Effector memory CD4-positive, alpha-beta T cell (primary cell): ENCODE measurements at places on chromosomes 11 and 22.

DNA sequence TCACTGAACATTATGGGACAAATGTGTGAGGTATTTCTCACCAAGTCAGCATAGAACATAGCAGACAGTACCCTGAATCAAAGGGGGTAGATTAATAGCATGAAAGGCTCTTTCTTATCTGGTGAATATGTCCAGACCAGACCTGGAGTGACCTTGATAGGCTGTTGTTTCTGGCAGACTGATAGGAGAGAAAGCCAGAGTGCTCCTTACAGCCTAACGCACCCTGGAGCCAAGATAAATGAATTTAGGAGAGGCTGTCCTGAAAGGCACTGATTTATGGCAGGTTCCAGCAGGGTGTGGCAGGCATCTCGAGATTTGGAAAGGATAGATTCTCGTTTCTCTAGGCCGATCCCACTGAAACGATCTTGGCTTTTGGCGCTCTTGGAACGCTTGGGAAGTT lies 204.6 kb downstream of the DBX1 start:
- no peak for DNase-seq

- DNase-seq, result no peak
Observed at GRCh38 chr11:71145988-71146824, 106.2 kb downstream of the SHANK2 start.

- no peak for DNase-seq
Observed at GRCh38 chr11:101741479-101742175, 157.8 kb upstream of the TRPC6 start.

- DNase-seq, result no peak
Observed at GRCh38 chr11:44839458-44840084, 111.1 kb downstream of the TP53I11 start.

DNA sequence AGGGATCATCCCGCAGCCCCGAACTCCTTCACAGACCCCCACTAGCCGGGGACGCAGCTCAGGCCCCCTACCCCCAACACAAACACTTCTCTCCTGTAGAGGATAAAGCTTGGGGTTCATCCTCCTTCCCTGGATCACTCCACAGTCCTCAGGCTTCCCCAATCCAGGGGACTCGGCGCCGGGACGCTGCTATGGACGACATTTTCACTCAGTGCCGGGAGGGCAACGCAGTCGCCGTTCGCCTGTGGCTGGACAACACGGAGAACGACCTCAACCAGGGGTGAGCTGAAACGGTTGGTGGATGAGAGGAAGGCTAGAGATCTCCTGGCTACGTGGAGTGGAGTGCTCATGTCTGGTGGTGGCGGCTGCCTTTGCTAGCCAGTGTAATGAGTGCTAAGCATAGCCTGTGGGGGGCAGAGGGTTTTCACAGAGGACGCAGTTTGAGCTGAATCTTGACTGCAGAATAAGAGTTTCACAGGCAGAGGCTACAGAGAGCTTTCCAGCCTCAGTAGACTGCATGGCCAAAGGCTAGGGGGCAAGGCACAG lies 580 bp downstream of the ILK start:
- peak; percentile 26 for DNase-seq

DNA sequence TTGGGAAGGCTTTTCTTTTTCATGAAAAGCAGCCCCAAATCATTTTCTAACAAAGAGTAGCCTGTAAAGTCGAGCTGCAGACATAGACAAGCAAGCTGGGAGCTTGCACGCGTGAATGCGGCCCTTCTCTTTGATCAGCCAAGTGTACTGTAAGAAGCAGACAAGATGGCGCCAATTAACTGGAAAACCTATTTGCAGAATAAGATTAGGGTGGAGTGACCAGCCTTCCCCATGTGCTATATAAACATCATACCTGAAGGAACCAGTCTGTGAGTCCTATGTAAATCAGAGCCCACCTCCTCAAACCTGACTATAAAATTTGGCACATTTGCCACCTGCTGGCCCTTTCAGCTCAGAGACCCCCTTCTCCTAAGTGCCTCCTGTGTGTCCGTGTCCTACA lies 982.7 kb downstream of the OPCML start:
- DNase-seq, result no peak

GRCh38 chr11:86261328-86261727 lies 16.8 kb downstream of the EED start:
- DNase-seq, result no peak

- no peak for DNase-seq
Observed at GRCh38 chr11:119855066-119855465, 126.1 kb upstream of the NECTIN1 start.

DNA sequence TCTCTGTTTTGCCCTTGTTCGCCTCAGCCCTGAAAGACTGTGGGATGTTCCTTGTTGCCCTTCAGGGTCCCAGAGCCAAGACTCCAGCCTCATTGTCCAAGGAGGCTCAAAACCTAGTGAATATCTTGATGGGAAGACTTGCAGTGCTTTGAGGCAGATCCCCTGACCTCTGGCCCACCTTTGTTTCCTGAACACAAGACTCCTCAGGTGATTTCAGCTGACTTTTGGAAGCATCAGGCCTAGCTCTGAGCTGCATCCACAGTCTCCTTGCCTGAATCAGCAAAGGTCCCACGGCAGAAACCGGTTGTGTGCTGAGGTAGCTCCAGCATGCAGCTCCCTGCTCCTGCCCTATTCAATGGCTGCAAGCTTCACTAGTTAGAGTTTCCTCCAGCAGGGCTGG lies 159.3 kb upstream of the B3GAT1 start:
- no peak for DNase-seq

DNA sequence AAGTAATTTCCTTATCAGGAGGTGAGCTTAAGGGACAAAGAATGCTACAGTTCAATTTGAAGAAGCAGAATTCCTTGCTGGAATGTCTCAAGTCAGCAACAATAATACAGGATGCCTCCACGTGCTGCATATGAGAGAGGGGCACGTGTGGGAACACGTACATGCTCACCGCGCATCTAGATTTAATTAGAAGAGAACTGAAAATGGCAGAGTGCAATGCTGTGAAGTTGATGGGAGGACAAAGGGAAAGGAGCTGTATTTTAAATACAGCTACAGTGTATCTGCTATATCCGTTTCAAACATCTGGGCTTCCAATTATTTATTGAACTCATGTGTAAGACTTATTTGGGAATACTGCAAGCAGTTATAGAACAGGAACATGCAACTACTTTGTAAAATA lies 328.7 kb downstream of the SOX6 start:
- no peak for DNase-seq

DNA sequence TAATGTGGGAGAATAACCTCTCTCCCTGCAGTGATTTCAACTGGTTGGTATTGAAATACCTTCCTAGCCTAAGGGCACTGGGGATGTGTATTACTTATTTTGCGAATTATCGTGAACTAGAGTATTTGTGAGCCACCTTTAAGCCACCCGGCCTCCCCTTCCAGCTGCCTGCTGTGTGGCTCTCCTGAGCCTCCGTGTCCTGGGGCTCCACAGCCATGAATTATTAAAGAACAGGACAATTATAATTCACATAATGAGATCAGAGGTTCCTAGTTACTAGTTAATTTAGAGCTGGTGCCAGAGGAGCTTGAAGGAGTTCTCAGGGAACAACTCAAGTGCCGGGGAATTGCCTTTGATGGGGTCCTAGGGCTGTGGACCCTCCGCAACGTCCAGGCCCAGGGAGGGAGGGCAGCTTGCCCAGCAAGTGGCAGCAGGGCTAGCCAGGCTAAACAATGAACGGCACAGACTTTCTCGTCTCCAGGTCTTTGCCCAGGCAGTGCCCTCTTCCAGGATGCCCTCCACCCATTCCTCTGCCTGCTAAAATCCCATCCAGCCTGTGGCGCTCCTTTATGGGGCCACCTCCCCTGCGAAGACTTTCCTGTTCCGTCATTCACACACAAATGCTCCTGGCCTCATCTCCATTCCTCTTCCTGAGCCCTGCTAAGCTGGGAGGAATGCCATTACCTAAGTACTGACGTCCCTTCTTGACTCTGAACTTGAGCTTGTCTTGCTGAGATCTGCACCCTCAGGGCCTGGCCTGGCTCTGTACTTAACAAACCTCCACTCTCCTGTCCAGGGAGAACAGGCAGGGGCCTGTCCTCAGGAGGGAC lies 91.5 kb downstream of the RTL6 start:
- no peak for DNase-seq

- no peak for DNase-seq
Observed at GRCh38 chr11:67349036-67349435, 4.3 kb downstream of the POLD4 start.

DNA sequence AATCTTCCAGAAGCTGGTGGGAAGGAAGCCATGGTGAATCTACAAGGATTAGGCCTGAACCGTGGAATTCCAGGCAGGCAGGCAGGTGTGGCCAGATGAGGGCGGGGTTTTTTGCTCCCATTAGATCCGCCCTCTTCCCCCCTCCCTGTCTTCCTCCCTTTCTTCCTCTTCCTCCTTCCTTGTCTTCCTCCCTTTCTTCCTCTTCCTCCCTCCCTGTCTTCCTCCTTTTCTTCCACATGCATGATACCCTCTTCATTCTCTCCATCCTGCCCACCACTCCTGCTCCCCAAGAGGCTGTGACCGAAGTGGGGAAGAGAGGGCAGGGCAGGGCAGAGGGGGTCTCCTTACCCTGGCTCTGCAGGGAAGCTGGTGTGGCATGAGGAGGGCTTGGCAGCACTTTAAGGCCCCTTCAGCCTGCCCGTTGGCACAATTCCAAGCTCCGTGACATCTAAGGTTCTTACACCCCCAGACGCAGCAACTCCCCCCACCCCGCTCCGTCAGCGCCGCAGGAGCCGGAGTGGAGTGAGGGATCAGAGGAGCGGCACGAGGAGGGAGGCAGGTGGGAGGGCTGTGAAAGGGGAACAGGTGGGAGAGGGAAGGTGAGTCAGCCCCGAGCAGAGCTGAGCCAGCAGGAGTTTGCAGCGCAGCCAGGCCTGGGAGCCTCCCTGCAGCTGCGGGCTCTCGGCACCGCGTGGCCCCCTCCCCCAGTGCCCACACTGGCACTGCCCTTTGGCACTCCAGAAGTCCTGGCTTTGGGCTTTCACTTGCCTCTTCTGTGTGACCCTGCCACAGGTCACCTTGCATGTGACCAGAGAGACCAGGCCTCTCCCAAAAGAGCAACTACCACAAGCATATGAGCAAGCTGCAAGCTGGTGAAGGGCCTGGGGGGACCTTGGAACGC lies 32.1 kb downstream of the KCNJ4 start:
- DNase-seq, result no peak

- DNase-seq, result peak; percentile 40
Observed at GRCh38 chr11:65506290-65506771, 7.5 kb downstream of the MALAT1 start.

DNA sequence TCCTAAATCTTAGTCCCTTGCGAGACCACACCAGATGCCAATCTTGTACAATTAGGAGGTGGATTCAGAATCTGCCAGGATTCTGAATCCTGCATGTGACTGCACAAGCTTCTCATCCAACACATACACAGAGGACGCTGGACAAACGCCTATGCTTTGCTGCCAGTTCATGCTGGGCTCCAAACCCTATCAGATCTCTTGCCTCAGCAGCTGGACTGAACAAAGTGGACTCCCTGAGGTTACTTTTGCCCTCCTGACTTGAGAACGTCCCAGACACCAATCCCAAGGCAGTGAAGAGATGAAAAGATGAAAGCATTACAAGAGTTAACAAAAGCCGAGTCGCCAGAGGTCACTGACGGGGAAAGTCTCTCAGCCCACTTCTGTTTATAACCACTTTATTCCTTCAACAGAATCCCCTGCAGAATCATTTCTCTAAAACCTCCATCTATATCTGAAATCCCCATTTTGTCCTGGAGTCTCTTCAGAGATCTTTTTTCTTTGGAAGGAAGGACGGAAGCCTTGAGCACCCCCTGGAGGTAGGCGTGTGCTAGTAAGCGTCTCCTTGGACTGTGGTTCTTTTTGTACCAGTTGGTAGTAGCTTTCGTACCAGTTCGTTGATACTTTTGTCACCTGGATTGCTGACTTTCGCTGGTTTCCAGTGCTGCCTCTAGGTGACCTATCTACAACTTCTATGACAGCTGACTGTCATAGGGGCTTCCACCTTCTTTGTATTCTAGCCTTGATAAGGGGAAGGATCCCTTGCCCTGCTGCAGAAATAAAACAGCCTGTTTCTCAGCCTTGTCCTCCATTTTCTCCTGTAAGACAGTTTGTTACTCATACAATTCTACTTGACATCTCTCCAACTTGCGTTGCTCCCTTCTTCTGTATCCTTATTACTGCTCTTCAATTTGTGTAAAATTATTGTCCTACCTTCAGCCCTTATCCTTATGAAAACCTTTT lies 26.1 kb upstream of the EED start:
- peak; percentile 40 for DNase-seq

GRCh38 chr22:46828323-46828900 lies 66.0 kb downstream of the TBC1D22A start:
- no peak for DNase-seq

- DNase-seq, result no peak
Observed at GRCh38 chr11:3121416-3121815, 43.7 kb downstream of the OSBPL5 start.

DNA sequence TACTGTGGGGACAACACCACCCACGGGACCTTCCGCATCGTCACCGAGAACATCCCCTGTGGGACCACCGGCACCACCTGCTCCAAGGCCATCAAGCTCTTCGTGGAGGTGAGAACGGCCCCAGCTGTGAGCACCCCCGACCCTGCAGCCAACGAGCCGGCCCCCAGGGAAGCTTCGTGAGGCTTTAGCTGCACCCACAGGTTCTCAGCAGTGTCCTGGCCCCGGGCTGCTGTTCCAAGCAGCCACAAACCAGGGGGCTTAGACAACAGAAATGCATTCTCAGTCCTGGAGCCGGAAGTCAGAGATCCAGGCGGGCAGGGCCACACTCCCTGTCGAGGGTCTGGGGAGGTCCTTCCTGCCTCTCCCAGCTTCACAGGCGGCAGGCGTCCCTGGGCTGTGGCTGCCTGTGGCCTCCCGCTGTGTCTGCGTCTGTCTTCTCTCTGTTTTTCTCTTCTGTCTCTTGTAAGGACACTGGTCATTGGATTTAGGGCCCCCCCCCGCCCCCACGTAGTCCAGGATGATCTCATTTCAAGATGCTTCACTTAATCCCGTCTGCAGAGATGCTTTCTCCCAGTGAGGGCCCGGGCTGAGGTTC lies 12.5 kb downstream of the MUC5B start:
- no peak for DNase-seq

- DNase-seq, result no peak
Observed at GRCh38 chr11:118047749-118048148, 29.1 kb upstream of the TMPRSS4 start.

GRCh38 chr11:124799348-124800225 lies 619 bp downstream of the MSANTD2 start:
- DNase-seq, result peak; percentile 24

GRCh38 chr11:35102267-35102666 lies 36.7 kb upstream of the CD44 start:
- no peak for DNase-seq

GRCh38 chr11:134733646-134734045 lies 321.6 kb upstream of the B3GAT1 start:
- DNase-seq, result no peak

DNA sequence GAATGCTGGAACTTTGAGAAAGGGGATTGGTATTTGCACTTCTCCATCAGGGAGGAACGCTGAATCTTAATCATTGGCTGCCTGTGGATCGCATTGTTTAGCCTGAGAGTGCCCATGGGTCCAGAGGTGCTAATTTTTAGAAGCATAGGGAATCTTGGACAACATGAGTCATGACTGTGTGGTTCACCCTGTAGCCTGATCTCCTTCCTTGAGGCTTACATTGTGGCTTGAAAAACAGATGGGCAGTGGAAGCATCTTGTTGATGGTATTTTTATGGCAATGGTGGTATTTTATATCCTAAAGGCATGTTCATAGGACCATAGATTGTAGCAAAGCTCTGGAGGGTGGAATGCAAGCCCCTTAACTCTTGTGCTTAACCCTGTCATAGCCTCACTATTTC lies 99.2 kb upstream of the DBX1 start:
- DNase-seq, result no peak

GRCh38 chr22:22820626-22821025 lies 67.0 kb upstream of the IGLL5 start:
- no peak for DNase-seq

- no peak for DNase-seq
Observed at GRCh38 chr22:42528591-42529307, 9.2 kb upstream of the RRP7A start.
